ENCODE measurements at places on chromosomes 4 and X.

GRCh38 chr4:98645527-98645926 is 12.9 kb downstream of the TSPAN5 start:
- no peak for DNase-seq

GRCh38 chrX:23845351-23845817 is 62.4 kb downstream of the APOO start:
- peak; percentile 55 for DNase-seq

GRCh38 chr4:155072417-155072816 is 136.0 kb upstream of the NPY2R start:
- DNase-seq = no peak

DNA sequence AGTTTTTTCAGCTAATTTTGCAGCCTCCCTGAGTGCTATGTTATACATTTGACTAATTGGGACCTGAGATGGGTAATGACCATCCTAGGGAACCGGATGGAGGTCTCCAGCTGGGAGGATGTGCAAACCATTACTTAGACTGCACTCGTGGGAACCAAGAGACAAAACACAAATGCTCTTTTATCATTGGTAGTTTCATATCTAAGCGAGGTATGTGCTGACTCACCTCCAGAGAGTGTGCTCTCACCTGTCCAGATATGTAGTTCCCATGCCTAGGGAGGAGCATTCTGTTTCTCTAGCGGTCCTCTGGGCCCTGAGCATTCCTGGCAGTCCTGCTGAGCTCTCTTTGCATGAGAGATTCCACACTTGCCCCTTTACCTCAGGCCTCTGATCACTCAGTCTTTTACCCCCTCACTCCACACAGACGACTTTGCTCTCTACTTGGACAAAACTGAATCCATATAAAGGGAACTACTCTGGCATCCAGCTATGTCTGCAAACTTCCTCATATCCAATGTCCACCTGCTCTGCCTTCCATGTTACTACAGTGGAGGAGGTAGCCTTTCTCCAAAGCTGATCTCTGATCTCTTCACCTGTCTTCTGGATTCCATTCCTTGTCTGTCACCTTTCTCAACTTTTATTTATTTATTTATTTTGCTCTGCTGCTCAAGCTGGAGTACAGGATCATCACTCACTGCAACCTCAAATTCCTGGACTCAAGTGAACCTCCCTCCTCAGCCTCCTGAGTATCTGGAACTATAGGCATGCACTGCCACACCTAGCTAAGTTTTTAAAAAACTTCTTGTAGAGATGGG is 88.4 kb downstream of the LRP2BP start:
- DNase-seq = no peak
